ENCODE measurements at places on chromosomes 6 and 20.
A peak's percentile ranks its signal among the peaks of the same experiment; 100 is the strongest.

- no peak for DNase-seq
These were observed 632.9 kb downstream of the MAFB start for GRCh38 chr20:40056171-40056570.

GRCh38 chr20:36367907-36368799 is 62.0 kb downstream of the DLGAP4 start:
- no peak for DNase-seq

DNA sequence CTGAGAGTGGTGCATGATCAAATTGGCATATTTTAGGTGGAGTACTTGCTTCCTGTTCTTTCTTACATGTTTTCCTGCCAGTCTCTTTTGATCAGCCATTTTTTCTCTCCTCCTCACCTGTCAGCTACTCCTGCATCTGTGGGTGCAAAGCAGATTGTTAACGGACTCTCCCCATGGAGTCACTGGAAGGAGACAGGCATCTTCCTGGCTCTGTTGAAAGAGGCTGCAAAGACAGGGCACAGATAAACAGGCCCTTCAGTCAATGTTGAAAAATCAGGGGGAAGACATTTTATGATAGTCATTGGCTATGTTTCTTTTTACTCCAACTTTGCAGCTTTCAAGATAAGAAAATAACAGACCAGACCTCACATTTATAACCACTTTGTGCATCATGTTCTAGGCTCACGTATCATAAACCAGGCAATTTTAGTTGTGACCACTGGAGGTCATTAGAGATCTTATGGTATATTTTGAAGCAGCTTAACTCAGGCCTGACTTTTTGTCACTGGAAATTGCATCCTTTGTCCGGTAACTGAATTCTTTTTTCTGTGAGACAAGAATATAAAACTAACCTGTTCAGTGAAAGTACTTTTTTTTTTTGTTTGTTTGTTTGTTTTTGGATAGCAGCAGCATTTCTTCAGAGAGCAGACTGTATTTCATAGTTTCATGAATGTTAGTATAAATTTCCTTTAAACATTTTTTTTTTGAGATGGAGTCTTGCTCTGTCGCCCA is 20.1 kb downstream of the ECT2L start:
- DNase-seq: peak; percentile 75

DNA sequence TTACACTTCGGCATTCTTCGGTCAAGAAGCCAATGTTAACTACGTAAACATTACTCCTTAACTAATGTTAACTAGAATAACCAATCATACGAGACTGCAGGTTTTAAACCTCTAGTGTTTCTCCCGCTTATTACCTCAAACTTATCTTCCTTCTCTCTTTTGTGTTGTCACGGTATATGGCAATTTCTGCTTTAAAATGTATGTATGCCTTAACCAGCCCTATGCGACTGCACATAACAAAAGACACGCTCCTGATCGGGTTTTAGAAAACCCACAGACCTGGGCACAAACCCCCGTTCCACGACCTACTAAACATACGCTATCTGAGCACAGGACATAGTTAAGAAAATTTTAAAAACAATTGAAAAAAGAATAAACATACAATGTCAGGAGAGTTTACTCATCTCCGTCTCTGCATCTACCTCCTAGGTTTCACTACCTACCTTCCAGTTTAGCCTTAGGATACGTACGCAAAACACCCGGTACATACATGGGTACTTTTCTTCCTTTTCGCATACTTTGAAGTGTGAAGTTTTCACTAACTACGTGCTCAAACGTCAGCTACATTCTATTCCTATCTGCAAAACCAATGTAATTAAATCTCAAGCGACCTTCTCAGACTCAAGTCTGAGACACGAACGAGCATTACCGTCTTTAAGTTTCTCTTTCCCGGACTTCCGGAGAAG is 1.1 kb downstream of the CD164 start:
- peak; percentile 49 for DNase-seq

GRCh38 chr6:143429970-143430369 is 20.5 kb downstream of the ADAT2 start:
- DNase-seq: no peak

- peak; percentile 15 for DNase-seq
These were observed 385.6 kb downstream of the CDKAL1 start for GRCh38 chr6:20919677-20920385.

DNA sequence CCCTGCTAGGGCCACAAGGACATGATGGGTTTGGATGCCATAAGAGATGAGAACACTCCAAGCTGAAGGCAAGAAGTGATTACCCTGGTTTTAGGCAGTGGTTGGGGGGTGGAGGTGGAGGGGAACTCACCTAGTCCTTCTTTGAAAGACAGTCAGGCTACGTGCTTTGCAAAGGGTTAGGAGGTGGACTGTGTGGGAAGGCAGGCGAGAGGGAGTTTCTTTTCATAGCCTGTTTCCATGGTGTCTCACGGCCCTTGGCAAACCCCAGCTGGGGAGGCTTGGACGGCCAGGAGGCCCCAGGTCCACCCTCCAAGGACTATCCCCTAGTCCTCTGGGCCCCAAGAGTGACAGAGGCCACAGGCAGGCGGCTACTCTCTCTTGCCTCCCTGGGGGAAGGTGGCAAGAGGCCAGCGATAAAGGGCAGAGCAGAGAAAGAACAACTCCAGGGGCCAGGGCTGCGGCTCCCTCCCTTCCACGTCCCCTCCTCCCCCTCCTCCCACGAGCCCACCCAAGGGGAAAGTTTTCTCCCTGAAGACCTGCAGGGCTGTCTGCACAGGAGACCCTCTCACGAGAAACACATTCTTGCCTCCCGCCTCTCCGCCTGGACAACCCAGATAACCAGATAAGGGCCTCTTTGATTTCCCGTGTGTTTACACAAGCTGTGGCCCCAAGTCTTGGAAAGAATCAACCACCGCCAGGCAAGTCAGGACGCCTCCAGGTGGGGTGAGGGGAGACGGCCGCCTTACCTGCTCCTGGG is 74.4 kb downstream of the NOL4L start:
- no peak for DNase-seq

DNA sequence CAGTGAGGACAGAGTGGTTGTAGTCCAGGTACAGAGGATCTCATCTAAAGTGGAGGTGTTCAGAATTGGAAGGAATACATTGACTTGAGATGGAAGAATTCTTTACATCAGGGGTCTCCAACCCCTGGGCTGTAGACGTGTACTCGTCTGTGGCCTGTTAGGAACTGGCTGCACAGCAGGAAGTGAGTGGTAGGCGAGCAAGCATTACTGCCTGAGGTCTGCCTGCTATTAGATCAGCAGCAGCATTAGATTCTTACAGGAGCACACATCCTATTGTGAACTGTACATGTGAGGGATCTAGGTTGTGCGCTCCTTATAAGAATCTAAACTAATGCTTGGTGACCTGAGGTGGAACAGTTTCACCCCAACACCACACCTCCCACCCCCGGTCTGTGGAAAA is 121.1 kb downstream of the CDKAL1 start:
- no peak for DNase-seq

DNA sequence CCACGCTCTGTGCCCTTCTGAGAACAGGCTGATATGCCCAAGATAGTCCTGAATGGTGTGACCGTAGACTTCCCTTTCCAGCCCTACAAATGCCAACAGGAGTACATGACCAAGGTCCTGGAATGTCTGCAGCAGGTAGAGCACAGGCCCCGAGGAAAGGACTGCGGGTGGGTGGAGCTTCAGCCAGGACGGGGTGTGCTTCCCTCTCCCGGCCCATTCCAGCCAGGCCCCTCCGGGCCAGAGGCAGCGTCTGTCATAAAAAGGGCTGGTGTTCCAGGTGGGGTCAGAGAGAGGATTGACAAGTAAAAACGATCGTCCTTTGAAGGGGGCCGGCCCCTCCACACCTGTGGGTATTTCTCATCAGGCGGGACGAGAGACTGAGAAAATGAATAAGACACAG is 1.3 kb downstream of the RTEL1 start:
- DNase-seq: no peak

DNA sequence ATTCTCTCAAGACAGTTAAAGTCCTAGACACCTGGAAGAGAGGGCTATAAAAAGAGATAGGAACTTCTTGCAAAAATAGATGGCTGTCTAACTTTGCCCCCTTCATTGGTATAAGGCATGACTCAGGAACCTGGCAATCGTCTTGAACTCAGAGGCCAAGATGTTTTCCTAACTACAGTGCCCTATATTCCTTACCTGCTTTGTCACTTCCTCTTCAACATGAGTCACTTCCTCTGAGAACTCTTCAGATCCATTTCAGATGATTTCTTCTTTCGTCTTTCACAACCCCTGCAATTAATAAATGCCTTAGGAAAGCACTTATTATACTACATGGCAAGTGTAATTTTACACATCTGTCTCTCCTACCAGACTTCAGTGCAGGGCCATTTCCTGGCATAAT is 83.5 kb downstream of the HAO1 start:
- DNase-seq: peak; percentile 61

GRCh38 chr20:48638546-48638945 is 189.3 kb downstream of the PREX1 start:
- peak; percentile 44 for DNase-seq

DNA sequence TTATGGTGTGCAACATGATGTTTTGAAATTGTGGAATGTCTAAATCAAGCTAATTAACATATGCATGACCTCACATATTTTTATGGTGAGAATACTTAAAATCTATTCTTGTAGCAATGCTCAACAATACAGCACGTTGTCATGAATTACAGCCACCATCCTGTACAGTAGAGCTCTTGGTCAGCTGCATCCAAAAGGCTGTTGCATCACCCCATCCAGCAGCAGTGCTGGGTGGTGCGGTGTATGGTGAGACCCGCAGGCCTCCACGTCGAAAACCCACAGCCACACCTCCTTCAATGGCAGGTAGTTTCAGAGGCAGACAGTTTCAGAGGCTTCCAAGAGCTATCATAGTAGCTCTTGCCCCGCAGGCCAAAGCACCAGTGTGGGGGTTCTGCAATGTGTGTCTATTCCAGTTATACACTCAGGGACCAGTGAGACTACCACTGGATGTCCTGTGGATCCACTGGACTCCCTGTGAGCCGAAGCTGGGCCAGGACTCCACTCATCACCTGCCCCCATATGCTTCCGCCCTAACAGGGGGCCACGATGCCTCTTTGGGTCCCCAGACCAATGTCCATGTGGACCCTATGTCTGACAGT is 23.4 kb downstream of the PACSIN1 start:
- DNase-seq: peak; percentile 11

- DNase-seq: peak; percentile 79
These were observed 190.3 kb downstream of the TENT5A start for GRCh38 chr6:81562169-81562568.

DNA sequence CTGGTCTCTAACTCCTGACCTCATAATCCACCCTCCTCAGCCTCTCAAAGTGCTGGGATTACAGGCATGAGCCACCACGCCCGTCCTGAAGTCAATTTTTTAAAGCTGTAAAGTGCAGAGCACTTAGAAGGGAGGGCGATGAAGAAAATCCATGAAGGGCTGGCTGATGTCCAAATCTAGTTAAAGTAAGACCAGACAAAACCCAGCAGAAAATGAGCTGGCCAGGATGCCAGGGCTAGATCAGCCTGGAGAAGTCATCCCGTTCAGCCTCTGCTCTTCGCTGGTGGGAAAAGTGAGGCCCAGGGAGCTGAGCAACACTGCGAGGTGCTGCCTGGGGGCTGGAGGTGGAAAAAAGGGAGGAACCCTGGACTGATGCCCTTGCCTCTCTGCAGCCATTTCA is 3.1 kb downstream of the BPIFB4 start:
- DNase-seq: no peak

GRCh38 chr6:139640448-139640847 is 266.0 kb upstream of the CITED2 start:
- peak; percentile 29 for DNase-seq

- DNase-seq: no peak
These were observed 36.5 kb upstream of the STK35 start for GRCh38 chr20:2065099-2065498.

- no peak for DNase-seq
These were observed 28.1 kb downstream of the HUS1B start for GRCh38 chr6:628766-629165.

DNA sequence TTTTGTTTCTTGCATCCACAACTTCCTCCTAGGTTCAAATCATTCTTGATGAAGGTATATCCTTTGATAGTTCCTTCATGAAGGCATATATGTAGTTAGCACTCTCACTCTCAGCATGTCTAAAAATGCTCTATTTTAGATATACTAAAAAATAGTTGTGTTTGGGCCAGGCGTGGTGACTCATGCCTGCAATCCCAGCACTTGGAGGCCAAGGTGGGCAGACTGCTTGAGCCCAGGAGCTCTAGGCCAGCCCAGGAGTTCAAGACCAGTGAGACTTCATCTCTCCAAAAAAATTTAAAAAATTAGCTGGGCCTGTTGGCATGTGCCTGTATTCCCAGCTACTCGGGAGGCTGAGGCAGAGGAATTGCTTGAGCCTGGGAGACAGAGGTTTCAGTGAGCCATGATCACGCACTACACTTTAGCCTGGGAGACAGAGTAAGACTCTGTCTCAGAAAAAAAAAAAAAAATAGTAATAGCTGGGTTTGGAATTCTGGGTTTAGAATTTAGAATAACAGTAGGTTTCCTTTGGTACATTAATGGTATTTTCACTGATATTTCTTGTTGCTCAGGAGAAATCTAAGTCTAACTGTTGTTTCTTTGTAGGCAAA is 7.0 kb downstream of the SERAC1 start:
- peak; percentile 50 for DNase-seq

GRCh38 chr20:62795023-62795761 is 1.1 kb upstream of the MRGBP start:
- DNase-seq: peak; percentile 34

DNA sequence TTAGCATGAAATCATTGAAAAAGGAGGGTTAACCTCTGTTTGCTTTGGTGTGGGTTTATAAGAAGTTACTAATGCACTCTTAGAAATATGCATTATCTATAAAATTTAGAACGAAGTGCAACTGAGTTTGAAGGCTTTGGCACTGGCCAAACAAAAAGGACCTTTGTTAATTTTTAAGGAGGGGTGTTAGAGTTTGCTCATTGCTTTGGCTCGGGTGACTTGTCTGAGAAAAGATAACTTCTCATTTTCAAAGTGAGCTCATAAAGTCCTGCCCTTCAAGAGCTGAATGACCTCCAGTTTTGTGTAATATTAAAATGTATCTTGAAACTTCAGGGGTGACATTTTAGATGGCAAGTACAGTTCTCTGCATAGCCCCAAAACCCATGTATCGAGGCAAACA is 25.9 kb downstream of the NEDD9 start:
- DNase-seq: no peak

GRCh38 chr6:35282472-35282871 is 15.1 kb upstream of the DEF6 start:
- DNase-seq: no peak

DNA sequence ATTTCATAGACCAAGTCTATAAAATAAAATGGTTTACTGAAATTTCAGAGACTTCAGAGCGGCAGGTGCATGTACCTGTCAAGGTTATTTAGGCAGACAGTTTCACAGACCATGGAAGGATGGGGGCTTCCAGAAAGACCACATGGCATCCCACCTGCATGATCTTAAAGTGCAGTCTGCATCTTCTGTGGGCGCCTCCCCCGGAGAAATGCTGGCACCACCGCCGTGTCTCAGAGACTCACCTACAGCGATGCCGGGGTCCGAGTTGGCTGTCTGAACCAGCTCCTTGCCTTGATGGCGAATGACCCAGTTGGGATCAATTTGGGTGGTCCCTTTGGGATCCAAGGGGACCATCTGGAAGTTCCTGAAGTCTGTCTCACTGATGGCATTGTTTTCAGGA is 30.6 kb downstream of the THBS2 start:
- no peak for DNase-seq
